Smooth muscle cell of trachea (primary cell): ENCODE measurements at places on chromosomes 12 and 14. TPM values are rescaled to one million over a fixed set of nuclear protein-coding genes. Genes with fewer than 3 reads are reported as not detected.

Gene PKP2
- total RNA-seq = not detected in 2 replicates

Gene TMEM132D
- total RNA-seq = not detected in 2 replicates

Gene FSCB
- under 0.01 TPM in 1 of 2 replicates, not detected in the other for total RNA-seq

Gene ACSM4
- total RNA-seq = not detected in 2 replicates

Gene ACOT2
- 29.4 and 36.5 TPM in 2 replicates for total RNA-seq

Gene WNT1
- total RNA-seq = not detected in 2 replicates
